Activated CD4-positive, alpha-beta T cell treated with anti-CD3 and anti-CD28 coated beads, Interleukin-2, amount 10 ng/mL, durations not matched to agents 7 days and 5 days (primary cell): ENCODE measurements at places on chromosomes 3 and 15. TPM values are rescaled to one million over a fixed set of nuclear protein-coding genes. Genes with fewer than 3 reads are reported as not detected.

DNA sequence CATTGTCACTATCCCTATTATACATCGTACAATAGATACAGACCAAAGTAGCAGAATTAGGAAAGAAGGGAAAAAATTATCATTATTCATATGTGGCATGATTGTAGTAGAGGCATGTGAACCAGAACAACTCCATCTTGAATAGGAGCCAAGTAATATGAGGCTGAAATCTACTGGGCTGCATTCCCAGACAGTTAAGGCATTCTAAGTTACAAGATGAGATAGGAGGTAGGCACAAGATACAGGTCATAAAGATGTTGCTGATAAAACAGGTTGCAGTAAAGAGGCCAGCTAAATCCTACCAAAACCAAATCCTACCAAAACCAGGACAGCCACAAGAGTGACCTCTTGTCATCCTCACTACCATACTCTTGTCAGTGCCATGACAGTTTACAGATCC lies 1035.4 kb upstream of the SEMA6D start:
- H3K27ac ChIP-seq = no peak overlapping the region
- no peaks in the 10 kb centered on the region for H3K27me3 ChIP-seq
- H3K4me1 ChIP-seq = no peaks in the 10 kb centered on the region

The CADM2 gene
- total RNA-seq = not detected

DNA sequence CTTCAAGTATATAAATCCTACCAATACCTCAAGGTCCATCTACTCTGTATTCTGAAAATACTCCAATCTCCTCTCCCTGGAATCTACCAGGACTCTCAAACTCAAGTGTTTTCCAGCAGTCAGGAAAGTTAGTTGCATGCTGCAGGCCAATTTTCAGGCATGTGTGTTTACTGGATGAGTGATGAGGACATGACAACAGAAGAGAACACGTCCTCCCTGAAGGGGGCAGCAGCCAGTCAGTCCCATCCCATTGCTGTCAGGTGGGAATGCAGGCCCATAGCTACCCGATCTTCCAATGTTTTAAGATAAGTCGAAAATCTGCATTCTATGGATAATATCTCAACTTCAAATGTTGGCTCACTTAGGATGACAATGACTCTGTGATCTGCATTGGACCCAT lies 496.2 kb downstream of the FHIT start:
- H3K4me3 ChIP-seq = no peak overlapping the region
- H3K27me3 ChIP-seq = no peaks in the 10 kb centered on the region
- peaks cover 17% of the 10 kb centered on the region for H3K4me1 ChIP-seq
- no peak overlapping the region for H3K27ac ChIP-seq
- H3K36me3 ChIP-seq = peaks cover 3% of the 10 kb centered on the region

DNA sequence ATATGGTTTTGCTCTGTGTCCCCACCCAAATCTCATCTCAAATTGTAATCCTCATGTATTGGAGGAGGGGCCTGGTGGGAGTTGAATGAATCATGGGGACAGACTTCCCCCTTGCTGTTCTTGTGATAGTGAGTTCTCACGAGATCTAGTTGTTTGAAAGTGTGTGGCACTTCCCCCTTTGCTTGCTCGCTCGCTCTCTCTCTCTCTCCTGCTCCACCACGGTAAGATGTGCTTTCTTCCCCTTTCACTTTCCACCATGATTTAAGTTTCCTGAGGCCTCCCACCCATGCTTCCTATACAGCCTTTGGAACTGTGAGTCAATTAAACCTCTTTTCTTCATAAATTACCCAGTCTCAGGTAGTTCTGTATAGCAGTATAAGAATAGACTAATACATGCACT lies 60.7 kb downstream of the GSK3B start:
- no peak overlapping the region for H3K4me3 ChIP-seq
- H3K27me3 ChIP-seq = no peaks in the 10 kb centered on the region
- peaks cover 18% of the 10 kb centered on the region for H3K4me1 ChIP-seq

DNA sequence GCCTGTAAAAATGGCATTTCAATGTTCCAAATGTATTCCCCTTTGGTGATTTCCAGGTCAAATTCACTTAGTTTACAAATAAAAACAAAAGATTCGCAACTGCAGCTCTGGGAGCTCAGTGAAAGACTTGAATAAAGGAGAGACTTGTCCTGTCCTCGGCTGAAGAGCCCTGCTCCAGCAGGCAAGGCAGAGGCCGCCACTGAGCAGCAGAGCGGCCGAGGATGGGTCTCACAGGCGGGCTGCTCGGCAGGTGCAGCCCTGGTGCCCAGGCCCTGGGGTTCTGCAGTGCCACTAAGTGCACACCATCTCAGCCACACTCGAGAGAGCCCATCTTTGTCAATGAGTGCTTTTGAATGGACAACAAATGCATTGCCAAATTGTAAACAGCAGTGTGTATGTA lies 856.2 kb downstream of the AGBL1 start:
- H3K4me1 ChIP-seq = no peaks in the 10 kb centered on the region
- no peaks in the 10 kb centered on the region for H3K27me3 ChIP-seq
- H3K36me3 ChIP-seq = no peaks in the 10 kb centered on the region
- no peak overlapping the region for H3K27ac ChIP-seq
- H3K4me3 ChIP-seq = no peak overlapping the region
- no peak for DNase-seq

DNA sequence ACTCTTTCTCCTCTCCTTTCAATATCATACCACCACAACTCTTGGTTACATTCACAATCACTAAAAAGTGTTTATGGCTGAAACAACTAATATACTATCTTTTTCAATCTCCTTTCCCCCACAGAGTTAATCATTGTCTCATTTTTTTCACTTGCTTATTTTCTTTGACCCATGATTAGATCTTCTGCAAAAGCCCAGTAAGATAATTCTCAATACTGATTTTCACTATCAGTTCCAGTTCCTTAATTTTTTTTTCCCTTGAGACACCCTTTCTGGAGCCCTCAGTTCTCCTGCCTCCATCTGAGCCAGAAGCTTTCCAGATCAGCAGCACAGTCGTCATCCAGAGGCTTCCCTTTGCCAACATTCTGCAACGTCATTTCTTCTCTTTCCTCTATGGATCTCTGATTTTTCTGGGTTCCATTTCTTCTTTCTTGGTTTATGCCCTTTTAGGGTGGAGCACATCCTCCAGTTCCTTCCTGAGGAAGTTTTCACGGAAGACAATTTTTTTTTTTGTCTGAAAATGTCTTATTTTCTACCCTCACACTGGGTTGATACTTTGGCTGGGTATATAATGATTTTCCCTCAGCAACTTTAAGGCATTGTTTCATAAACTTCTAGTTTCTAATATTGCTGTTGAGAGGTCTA lies 88.7 kb upstream of the C15orf39 start:
- no peak for DNase-seq
- peaks cover 19% of the 10 kb centered on the region for H3K27me3 ChIP-seq
- no peak overlapping the region for H3K27ac ChIP-seq
- no peak overlapping the region for H3K4me3 ChIP-seq

The NAALADL2 gene
- not detected for total RNA-seq

GRCh38 chr3:161064413-161064812 lies 40.7 kb downstream of the B3GALNT1 start:
- no peaks in the 10 kb centered on the region for H3K36me3 ChIP-seq
- no peak overlapping the region for H3K27ac ChIP-seq
- no peak overlapping the region for H3K4me3 ChIP-seq
- no peaks in the 10 kb centered on the region for H3K27me3 ChIP-seq

DNA sequence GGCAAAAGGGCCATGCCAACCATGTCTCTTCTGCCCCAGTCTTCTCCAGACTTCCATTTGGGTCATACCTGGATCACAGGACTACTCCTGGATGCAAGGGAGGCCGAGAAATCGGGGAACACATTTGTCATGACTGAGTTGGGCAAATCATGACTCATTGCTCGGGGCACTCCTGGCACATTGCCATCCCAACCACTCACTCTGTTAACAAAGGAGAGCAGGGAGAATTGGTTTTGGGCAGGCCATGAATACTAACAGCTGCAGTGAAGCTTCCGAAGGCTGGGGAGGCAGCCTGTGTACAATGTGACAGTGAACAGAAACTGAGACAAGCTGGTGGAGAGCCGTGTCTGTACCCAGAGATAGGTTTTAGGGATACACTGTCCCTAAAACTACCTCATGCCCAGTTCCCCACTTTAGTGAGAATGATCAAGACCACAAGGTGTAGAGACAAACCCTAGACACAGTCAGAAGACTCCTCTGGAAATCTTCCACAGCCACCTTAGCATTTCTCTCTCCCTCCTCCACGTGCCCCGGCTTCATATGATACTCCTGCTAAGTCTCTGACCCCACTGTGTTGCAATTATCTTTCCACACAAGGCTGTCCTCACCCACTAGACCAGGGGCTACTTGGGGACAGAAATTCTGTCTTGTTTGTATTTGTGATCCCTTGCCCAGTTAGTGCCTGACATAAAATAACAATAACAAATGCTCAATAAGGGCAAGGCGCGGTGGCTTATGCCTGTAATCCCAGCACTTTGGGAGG lies 10.5 kb upstream of the BUB1B start:
- H3K4me1 ChIP-seq = no peaks in the 10 kb centered on the region
- no peak overlapping the region for H3K4me3 ChIP-seq
- no peak for DNase-seq
- no peak overlapping the region for H3K27ac ChIP-seq
- H3K36me3 ChIP-seq = no peaks in the 10 kb centered on the region

GRCh38 chr15:65209701-65210643 lies 1.3 kb downstream of the CILP start:
- DNase-seq = no peak
- H3K4me1 ChIP-seq = no peaks in the 10 kb centered on the region

The ALDH1A3 gene
- total RNA-seq = not detected

DNA sequence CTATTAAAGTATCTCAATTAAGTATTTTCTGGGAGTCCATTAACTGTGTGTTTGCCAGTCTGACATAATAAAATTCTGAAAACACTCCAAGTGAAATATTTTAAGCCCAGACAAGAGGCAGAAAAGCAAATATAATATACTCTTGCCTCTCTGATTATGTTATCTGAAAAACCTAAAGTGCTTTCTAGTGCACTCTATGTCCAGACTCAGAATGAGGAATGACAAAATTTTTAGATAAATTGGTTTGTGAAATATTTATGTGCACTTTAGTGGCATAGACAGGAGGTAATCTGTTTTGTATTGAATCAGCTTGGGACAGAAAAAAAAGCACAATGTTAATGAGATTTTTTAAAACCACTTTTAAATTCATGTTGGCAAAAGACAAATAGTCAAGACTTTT lies 508.2 kb upstream of the SUCLG2 start:
- H3K36me3 ChIP-seq = no peaks in the 10 kb centered on the region
- H3K27me3 ChIP-seq = no peaks in the 10 kb centered on the region
- no peaks in the 10 kb centered on the region for H3K4me1 ChIP-seq

DNA sequence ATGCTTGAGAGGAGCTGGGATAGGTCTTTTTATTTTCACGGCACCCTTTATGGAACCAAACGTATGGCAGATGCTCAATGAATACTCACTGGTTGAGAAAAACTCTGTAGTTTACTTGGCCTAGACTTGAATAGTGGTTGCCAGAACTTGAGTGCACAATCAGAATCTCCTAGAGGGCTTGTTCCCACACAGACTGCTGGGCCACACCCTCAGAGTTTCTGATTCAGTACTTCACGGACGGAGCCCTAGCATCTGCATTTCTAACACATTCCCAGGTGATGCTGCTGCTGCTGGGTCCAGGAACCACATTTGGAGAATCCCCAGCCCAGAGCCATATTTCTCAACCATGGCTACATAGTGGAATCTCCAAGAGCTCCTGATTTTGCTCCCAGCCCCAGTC lies 24.6 kb downstream of the CA12 start:
- H3K27ac ChIP-seq = no peak overlapping the region
- H3K4me3 ChIP-seq = no peak overlapping the region
- no peak for DNase-seq
- no peaks in the 10 kb centered on the region for H3K4me1 ChIP-seq
- peaks cover 13% of the 10 kb centered on the region for H3K27me3 ChIP-seq

The DNAH12 gene
- 0.06 TPM for total RNA-seq

The ZCWPW2 gene
- total RNA-seq = 0.37 TPM

The HDC gene
- total RNA-seq = 0.27 TPM

The CELF6 gene
- total RNA-seq = 1.0 TPM

GRCh38 chr3:123584284-123584987 lies 417 bp downstream of the HACD2 start:
- H3K4me3 ChIP-seq = no peak overlapping the region
- no peaks in the 10 kb centered on the region for H3K27me3 ChIP-seq
- no peak for DNase-seq
- peaks cover 27% of the 10 kb centered on the region for H3K4me1 ChIP-seq
- H3K27ac ChIP-seq = peak overlapping the region; percentile 86

GRCh38 chr3:37862219-37862902 lies 681 bp downstream of the CTDSPL start:
- H3K36me3 ChIP-seq = no peaks in the 10 kb centered on the region
- peaks cover 28% of the 10 kb centered on the region for H3K27me3 ChIP-seq
- H3K27ac ChIP-seq = no peak overlapping the region
- DNase-seq = peak; percentile 12
- peaks cover 20% of the 10 kb centered on the region for H3K4me1 ChIP-seq

GRCh38 chr15:92163641-92164040 lies 230.0 kb upstream of the ST8SIA2 start:
- H3K4me3 ChIP-seq = no peak overlapping the region
- no peak overlapping the region for H3K27ac ChIP-seq
- no peak for DNase-seq
- H3K36me3 ChIP-seq = peaks cover 5% of the 10 kb centered on the region

GRCh38 chr3:153052096-153052460 lies 109.9 kb upstream of the RAP2B start:
- H3K36me3 ChIP-seq = no peaks in the 10 kb centered on the region
- H3K27me3 ChIP-seq = peaks cover 4% of the 10 kb centered on the region
- H3K4me1 ChIP-seq = no peaks in the 10 kb centered on the region

- peaks cover 33% of the 10 kb centered on the region for H3K36me3 ChIP-seq
- no peaks in the 10 kb centered on the region for H3K27me3 ChIP-seq
- H3K4me3 ChIP-seq = no peak overlapping the region
- no peak for DNase-seq
Measured at GRCh38 chr15:83014205-83014653, 2.8 kb upstream of the C15orf40 start.

The PPP1R14D gene
- total RNA-seq = not detected

The MESP1 gene
- 1.6 TPM for total RNA-seq

The MCF2L2 gene
- total RNA-seq = 5.4 TPM

- H3K4me1 ChIP-seq = peaks cover 18% of the 10 kb centered on the region
- peaks cover 18% of the 10 kb centered on the region for H3K36me3 ChIP-seq
- no peak for DNase-seq
- H3K27ac ChIP-seq = no peak overlapping the region
- H3K4me3 ChIP-seq = no peak overlapping the region
- no peaks in the 10 kb centered on the region for H3K27me3 ChIP-seq
Measured at GRCh38 chr15:40691737-40692136, 3.2 kb upstream of the RAD51 start.

- peaks cover 19% of the 10 kb centered on the region for H3K4me1 ChIP-seq
- no peaks in the 10 kb centered on the region for H3K27me3 ChIP-seq
- H3K4me3 ChIP-seq = peak overlapping the region; percentile 76
- H3K27ac ChIP-seq = no peak overlapping the region
- no peak for DNase-seq
Measured at GRCh38 chr3:120416868-120417267, 33.9 kb downstream of the FSTL1 start.

The PLCL2 gene
- total RNA-seq = 50.9 TPM

The CLSTN2 gene
- not detected for total RNA-seq

The FHIT gene
- total RNA-seq = 39.4 TPM

GRCh38 chr3:133237380-133237779 lies 162.5 kb upstream of the BFSP2 start:
- H3K4me1 ChIP-seq = no peaks in the 10 kb centered on the region
- H3K4me3 ChIP-seq = no peak overlapping the region

The PARP16 gene
- total RNA-seq = 19.0 TPM
